ENCODE measurements at places on chromosomes 11 and 22. TPM values are rescaled to one million over a fixed set of nuclear protein-coding genes. Genes with fewer than 3 reads are reported as not detected.

DNA sequence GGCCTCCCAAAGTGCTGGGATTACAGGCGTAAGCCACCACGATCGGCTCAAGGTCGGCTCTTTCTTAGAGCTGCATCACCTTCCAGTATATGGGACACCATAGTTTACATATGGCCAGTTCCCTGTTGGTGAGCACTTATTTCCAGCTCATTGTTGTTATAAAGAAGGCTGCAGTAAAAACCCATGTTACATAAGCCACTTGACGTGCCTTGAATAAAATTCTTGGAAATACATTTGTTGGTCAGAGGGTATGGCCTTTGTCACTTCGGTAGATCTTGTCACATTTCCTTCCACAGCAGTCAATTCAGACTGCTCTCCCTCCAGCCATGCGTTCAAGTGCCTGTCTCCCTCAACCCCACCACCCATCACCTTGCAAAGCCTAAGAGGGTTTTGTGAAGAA is 92.9 kb downstream of the PRR5L start:
- DNase-seq, result no peak

DNA sequence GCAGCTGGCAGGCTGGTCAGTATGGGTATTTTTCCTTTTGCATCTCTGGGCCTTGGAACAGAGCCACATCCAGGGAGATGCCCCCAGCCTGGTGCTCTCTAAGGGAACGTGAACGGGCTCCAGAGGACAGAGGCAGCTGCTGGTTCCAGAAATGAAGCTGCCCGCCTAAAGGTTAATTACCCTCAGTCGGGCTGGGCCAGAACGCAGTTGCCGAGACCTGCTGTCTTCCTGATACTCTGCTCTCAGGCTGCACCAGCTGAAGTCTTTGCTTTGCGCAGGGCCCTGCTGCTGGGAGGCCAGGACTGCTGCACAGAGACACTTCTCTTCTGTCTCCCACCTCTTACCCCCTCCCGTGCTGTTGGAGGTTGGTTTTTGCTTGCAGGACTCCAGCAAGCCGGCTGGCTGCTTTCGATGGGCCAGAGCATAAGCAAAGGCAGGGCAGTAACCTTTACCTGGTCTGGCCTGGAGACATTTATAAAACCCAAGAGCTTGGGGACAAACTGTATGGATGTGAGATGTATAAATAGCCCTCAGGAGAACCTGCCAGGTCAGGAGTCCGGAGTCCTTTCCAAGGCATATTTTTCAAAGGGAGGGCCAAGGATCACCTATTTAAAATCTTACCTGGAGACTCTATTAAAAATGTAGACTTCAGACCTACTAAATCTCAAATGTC is 197.1 kb downstream of the GRIK4 start:
- no peak for DNase-seq

The ENTHD1 gene
- not detected for total RNA-seq

GRCh38 chr11:124197999-124198398 is 14.9 kb downstream of the OR10D3 start:
- DNase-seq, result no peak

- no peak for DNase-seq
These were observed 112.3 kb downstream of the IGLL1 start for GRCh38 chr22:23467721-23468294.

- no peak for DNase-seq
These were observed 37.2 kb upstream of the ETS1 start for GRCh38 chr11:128624269-128625175.

DNA sequence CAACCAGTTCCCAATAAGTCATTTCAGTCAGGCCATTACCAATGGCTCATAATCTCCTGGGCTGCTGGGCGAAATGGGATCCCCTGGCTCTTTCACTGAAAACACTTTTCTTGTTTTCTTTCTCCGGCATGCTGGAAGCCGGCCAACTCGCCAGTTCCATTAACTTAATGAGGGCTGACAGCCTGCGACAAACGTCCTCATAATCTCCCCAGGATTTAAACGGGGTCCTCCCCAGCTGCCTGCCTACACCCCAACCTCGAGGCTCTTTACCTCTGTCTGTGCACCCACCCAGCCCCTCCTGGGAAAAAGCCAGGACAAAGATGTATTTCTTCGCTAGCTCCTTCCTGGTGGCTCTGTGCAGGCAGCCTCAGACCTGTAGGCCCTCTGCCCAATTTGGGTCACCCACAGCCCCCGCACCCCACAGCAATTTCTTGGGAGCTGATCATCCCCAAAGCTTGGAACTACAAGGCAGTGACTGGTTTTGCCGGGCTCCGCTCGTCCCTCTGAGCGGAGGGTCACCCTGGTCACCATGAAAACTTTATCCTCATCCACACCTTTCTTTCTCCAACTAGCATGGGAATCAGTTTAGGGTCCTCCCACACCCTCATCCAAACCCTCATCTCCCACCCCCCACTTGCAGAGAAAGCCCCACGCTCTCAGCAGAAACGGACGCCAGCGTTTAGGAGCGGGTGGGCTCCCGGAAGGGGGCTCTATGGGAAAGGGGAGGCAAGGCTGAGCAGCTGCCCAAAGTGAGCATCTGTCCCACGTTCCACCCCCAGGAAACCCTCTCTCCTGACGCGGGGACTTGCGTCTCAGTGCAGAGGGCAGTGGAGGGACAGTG is 51.1 kb upstream of the KCNQ1OT1 start:
- no peak for DNase-seq

DNA sequence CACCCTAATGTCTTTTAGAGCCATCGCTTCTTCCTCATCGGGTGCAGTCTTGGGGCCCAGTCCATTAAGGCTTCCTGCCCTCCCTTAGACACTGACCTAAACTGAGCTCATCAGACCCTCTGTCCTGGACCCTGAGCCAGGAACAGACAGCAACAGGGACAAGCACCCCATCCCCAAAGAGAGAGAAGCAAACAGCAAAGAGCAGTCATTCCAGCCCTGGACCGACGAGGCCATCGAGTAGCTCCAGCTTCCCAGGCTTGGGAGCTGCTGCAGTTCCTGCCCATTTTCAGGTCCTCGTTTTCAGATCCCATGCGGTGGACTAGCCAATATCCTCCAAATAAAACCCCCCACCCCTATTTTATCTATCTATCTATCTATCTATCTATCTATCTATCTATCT is 25.8 kb upstream of the CACNG2 start:
- DNase-seq, result no peak

DNA sequence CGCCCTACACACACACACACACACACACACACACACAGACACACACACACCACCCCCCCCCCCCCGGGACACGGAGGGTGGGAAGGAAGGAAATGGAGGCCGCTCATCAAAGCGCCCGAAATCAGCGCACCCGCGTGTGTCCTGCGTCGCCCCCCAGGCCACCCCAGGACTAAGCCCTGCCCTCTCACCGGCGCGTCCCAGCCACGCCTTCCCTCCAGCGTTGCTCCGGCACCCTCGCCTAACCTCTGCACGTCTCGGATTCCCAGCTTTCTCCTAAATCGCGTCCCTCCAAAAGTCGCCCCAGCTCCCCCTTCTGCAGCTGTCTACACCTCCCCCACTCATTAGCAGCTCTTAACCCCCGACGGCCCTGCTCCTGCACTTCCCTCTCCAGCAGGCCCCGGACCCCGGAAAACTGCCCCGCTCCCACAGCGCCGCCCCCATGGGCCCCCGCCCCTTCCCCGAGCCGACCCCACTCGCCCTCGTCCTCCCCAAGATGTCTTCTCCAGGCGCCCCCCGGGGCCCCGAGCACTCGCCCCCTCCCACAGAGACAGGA is 557 bp downstream of the PACSIN2 start:
- peak; percentile 34 for DNase-seq

DNA sequence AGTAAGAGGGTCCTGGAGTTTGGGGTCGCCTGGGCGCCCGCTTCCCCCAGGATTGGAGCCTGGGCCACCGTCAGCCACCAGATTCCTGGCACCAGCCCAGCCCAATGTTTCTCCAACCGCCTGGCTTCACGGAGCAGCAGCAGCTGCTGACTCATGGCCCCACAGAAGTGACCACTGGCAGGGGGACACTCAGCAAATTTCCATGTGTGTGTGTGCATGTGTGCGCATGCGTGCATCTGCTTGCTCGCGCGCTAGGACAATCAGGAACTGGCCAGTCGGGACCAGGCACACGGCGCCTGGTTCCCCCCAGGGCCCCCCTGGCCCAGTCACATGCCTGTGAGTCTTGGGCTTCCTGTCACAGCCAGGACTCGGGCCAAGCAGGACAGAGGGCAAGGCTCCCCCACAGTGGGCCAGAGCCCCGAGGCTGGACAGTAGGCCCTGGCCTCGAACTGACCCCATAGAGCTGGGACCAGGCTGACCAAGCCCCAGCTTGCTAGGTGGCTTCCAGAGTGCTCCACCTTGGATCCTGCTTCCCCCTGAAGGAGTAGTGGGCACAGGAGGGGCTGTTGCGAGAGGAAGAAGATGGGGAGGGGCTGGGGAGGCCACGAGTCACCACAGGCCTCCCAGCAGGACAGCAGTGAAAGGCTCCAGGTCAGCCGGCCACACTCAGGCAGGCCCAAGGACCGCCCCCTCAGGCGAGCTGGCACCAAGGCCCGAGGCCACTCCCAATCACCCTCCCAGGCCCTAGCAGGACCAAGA is 3.2 kb downstream of the CTSD start:
- DNase-seq, result no peak

DNA sequence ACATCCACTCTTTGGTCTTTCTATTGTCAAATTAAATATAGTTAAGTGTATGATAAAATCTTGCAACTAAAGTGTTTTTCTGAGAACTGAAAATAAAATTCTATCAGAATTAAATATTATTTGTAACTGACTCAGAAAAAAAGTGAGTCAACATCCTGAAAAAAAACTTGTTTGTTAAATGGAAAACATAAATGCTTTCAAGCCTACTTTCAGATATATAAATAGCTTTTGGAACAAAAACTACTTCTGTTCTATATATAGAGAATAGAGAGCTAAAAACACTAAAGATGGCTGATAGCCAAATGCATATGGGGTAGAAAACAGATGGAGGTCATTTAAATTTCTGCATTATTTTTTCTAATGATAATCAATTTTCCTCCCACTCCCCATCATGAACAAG is 61.8 kb downstream of the PIK3C2A start:
- no peak for DNase-seq

The SNX32 gene
- total RNA-seq, result 4.6 TPM

The FGF19 gene
- not detected for total RNA-seq

The PLAAT5 gene
- 27.1 TPM for total RNA-seq

The TMEM191B gene
- 2.2 TPM for total RNA-seq
